Aorta (tissue), 5 donors: ENCODE measurements at places on chromosomes 1 and 21. TPM values are rescaled to one million over a fixed set of nuclear protein-coding genes. Genes with fewer than 3 reads are reported as not detected.

VCAM1 gene
- total RNA-seq: 78.8 TPM

C1QC gene
- 203 TPM for total RNA-seq

NPPB gene
- total RNA-seq: not detected

NEXN gene
- 81.9 TPM for total RNA-seq

KCNN3 gene
- total RNA-seq: 3.2 TPM

DNA sequence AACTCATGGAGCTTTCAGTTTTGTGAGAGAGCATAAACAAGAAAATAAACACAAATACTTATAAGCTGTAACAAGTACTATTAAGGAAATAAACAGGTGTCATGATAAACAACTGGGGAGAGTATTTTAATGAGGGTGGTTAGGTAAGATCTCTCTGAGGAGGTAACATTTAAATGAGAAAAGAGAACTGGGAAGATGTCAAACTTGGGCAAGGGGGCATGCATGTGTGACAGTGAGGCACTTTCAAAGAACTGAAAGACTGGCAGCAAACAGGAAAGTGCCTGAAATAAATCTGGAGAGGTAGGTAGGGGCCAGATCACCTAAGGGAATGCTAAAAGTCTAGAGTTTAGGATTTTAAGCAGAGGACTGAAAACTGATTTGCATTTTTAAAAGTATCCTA lies 37.8 kb downstream of the NSL1 start:
- no peak overlapping the region for H3K27ac ChIP-seq
- no peaks in the 10 kb centered on the region for H3K4me1 ChIP-seq
- H3K4me3 ChIP-seq: no peak overlapping the region
- H3K36me3 ChIP-seq: no peaks in the 10 kb centered on the region

GRCh38 chr21:16377120-16377658 lies 647.4 kb downstream of the USP25 start:
- H3K27me3 ChIP-seq: no peaks in the 10 kb centered on the region
- no peak overlapping the region for H3K27ac ChIP-seq
- no peaks in the 10 kb centered on the region for H3K36me3 ChIP-seq
- DNase-seq: no peak
- no peak overlapping the region for H3K4me3 ChIP-seq
- H3K4me1 ChIP-seq: no peaks in the 10 kb centered on the region

DNA sequence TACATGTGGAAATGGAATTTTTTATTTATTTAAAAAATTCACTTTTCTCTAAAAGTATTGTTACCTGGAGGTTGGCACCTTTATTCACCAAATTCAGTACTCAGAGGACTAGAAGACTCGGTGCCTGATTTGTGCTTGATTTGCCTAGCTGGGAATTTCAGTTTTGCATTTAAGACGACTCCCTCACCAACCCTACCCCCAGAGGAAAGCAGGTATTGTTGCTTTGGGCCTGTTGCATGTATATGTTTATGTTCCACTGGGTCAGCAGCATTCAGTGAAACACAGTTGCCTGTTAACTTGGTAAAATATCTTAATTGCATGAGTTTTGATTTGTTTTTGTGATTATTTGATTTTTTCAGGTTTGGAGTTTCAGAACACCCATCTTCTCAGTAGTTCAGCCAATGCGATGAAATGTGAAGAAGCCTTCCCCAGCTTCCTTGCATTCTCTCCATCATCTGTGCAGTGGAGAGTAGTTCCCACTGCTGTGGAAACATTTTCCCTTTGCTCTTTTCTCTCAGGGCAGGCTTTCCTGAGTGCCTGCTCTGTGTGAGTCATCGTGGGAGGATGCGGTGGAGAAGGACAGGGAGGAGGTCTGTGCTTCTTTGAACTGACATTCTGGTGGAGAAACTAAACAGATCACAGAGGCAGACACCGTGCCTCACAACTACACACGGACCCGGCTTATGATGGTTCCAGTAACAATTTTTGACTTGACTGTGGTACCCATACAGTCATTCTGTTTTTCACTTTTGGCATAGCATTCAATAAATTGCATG lies 6.4 kb downstream of the ADARB1 start:
- H3K27me3 ChIP-seq: no peaks in the 10 kb centered on the region
- peaks cover 6% of the 10 kb centered on the region for H3K36me3 ChIP-seq
- no peak overlapping the region for H3K4me3 ChIP-seq
- DNase-seq: peak; percentile 64
- H3K27ac ChIP-seq: no peak overlapping the region

- no peaks in the 10 kb centered on the region for H3K4me1 ChIP-seq
- H3K27me3 ChIP-seq: no peaks in the 10 kb centered on the region
- no peak within 1 kb of the TSS for H3K4me3 ChIP-seq
- no peaks in the 10 kb centered on the region for H3K36me3 ChIP-seq
Measured at GRCh38 chr1:161198897-161199431, at the start of gene ADAMTS4. Gene ADAMTS4, minus strand, starts transcription at chr1:161199054. Its CDS starts 427 bp downstream, at chr1:161198627.

- H3K27me3 ChIP-seq: no peaks in the 10 kb centered on the region
- H3K4me1 ChIP-seq: no peaks in the 10 kb centered on the region
- H3K4me3 ChIP-seq: no peak overlapping the region
- H3K36me3 ChIP-seq: no peaks in the 10 kb centered on the region
- DNase-seq: no peak
Measured at GRCh38 chr1:178784131-178784536, 59.1 kb downstream of the RALGPS2 start.
